SW 1271 (cell line): ENCODE measurements at places on chromosomes 3 and 15.

- DNase-seq, result no peak
Observed at GRCh38 chr3:124492824-124493223, 237.4 kb upstream of the UMPS start.

DNA sequence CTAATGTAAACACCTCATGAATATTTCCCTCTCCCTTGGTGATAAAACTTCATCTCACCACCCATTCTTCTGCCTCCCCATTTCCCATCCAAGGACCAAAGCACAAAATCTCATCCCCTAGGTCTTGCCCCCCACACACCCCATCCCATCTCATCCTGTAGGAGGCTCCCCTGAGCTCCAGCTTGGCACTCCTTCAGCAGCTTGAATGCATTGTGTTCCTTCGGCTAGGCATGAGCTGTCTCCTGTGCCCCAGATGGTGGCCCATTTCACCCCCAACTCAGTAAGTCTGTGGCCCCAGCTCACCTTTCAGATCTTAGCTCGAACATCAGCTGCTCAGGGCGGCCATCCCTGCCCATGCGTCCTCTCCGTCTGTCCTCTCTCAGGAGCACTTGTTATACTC lies 203.6 kb upstream of the NR2F2 start:
- no peak for DNase-seq

GRCh38 chr3:50210510-50211367 lies 5.7 kb downstream of the SLC38A3 start:
- DNase-seq, result no peak

DNA sequence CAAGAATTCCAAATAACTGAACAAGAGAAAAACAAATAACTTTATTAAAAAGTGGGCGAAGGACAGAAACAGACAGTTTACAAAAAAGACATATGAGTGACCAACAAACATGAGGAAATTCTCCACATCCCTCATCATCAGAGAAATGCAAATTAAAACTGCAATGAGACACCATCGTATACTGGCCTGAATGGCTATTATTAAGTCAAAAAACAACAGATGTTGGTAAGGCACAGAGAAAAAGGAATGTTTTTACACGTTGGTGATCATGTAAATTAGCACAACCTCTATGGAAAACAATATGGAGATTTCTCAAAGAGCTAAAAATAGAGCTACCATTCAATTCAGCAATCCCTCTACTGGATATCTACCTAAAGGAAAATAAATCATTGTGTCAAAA lies 1260.4 kb upstream of the ALCAM start:
- DNase-seq, result no peak

- DNase-seq, result no peak
Observed at GRCh38 chr3:169897284-169897683, 14.1 kb upstream of the SAMD7 start.

- no peak for DNase-seq
Observed at GRCh38 chr3:123386477-123387040, 62.3 kb downstream of the ADCY5 start.

DNA sequence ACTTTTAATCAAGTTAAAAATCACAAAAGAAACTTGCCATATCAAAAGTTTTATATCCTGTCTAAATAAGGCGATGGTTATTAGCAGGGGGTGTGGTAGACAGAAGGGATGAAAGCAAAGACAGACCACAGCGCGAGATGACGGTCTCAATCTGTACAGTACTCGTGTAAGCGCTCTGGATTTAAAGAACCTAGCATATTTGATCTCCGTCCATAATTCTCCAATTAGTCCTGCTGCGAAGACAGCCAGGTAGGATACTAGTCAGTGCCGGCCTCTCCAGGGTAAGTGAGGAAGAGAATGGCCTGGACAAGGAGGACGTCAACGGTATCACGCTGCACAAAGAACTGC lies 701 bp downstream of the SGO1 start:
- no peak for DNase-seq

- DNase-seq, result no peak
Observed at GRCh38 chr15:28942046-28942445, 56.3 kb downstream of the APBA2 start.

- no peak for DNase-seq
Observed at GRCh38 chr15:59654046-59654445, 3.3 kb downstream of the GTF2A2 start.

- no peak for DNase-seq
Observed at GRCh38 chr3:9681723-9682081, 21.9 kb upstream of the CPNE9 start.

DNA sequence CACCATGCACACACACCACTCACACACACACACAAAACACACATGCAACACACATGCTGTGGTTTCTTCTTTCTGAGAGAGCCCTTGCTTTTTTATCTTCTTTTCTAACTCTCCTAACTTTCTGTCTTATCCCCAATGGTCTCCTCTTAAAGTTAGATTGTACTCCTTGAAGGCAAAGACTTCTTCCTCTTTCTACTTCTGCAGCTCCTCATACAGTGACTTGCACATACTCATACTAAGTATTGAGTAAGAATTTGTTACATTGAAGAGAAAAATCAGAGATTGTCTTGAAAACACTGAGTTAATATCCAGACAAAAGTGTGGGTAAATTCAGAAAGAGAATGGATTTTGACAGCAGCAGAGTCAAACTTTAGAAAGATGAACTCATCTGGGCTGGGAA lies 64.4 kb downstream of the GTPBP8 start:
- no peak for DNase-seq

DNA sequence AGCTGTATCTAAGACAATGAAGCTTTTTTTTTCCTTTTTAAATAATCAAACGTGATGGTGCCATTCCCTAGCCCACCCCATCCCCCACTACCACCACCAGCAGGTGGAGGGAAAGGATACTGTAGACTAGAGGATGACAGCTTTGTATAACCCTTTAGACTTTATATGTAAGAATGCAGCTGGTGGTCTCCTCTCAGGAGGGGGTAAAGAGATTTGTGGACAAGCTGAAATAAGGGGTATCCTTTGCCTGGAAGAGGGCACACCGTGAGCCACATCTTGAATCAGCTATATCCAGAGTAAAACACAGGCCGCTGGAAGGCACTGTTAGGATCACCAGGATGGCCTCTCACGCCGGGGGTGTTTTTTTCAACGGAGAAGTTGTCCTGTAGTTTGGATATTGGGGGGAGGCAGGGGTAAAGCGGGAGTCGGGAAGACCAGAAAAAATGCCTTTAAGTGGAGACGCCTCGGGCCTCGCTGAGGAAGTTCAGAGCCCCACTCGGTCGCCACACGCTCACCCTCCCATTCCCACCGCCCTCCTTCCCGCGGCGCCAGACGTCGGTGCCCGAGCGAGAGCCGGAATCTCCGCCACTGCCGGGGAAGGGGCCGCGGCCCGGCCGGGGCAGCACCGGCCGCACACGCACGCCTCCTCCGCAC lies 986 bp downstream of the KPNA4 start:
- no peak for DNase-seq

- no peak for DNase-seq
Observed at GRCh38 chr3:197527569-197527968, 28.2 kb downstream of the BDH1 start.

- no peak for DNase-seq
Observed at GRCh38 chr3:196889844-196890708, 22.4 kb downstream of the SENP5 start.

DNA sequence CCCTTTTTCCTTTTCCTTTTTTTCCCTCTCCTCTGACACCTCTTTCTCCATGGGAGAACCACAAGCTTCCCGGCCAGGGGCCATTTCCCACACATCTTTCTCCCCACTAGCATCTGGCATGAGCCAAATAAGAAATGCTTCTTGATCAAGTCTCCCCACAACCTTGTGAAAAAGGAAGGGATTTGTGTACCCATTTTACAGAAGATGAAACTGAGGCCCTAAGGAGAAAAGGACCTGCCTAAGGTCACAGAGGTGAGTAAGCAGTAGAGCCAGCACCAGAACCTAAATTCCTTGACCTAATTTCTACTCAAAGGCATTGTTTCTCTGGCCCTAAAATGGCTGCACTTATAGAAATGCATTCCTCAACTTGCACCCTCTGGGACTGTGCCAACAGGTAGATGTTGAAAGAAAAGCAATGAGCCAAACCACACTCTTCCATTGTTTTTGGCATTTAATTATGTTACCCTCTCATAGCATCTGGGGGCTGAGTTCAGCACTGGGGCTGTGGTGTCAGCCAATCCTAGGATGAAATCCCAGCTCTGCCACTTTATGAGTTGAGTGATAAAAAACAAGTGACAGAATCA lies 81.7 kb upstream of the TLE3 start:
- DNase-seq, result no peak

DNA sequence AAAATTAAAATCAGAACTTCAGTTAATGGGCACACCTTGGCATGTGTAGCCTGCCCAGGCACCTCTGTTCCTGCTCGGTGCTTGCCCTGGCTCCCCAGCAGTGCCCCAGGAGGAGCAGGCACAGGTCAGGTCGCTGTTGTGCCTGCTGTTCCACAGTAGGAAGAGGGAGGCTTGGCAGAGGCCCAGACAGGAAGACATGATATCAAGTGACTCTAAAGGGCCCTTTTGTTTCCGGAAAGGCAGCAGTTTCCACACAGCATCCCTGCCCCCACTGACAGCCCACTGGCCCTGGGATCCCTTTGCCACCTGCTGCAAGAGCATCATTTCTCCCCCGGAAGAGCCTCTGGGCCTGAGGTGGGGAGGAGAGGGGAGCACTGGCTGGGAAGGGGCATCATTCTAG lies 40.5 kb upstream of the HES1 start:
- no peak for DNase-seq

DNA sequence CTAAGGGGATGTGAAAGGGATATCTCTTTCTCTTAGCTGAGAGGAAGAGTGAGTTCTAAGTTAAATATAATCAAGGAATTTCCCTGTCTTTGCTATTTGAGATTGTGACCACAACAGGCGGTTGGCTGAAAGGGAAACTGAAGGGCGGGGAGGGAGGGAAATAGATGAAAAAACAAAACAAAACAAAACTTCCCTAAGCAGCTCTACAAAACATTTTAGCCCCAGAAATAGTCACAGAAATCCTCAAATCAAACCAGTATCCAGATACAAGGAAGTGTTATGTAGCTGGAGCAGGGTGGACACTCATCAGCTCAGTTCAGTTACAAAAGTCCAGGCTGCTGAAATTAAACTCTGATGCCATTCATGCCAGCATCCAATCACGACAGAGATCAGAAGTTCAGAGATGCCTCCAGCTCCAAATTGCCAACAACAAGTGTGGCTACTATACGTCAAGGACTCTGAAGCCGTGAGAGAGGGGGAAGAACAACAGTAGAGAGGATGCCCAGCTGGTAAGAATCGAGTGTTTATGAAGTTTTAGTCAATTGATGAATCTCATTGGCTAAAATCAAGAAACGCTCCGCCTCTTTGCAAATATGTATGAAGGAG lies 319 bp upstream of the TP63 start:
- no peak for DNase-seq

DNA sequence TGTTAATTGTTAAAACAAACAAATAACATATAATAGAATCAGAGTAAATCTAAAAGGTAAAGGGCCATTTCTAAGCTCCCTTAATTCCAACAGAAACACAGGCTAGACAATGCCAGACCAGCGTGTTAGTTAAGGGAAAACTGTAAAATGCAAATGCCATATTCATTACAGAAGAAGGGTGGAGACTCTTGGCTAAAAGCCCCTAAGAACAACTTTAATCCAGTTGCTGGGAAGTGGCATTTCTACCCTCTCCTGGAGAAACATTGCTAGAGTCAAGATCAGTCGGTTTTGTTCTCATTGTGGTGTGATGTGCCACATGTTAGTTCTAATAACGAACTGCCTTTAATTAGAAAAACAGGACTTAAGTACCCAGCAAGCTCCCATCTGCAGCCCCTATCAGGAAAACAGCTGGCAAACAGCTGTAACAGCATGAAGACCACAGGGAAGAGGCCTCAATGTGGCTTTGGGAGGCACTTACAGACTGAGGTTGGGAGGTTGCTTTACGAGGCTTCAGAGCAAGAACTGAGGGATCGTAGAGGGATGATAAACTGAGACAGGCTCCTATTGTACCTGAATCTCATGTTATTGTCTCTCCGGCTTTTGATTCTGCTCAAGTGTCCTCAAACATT lies 1134.8 kb downstream of the ROBO1 start:
- no peak for DNase-seq

GRCh38 chr15:78415284-78415683 lies 22.7 kb upstream of the IREB2 start:
- DNase-seq, result no peak

GRCh38 chr3:115523458-115523857 lies 99.9 kb upstream of the GAP43 start:
- DNase-seq, result no peak

DNA sequence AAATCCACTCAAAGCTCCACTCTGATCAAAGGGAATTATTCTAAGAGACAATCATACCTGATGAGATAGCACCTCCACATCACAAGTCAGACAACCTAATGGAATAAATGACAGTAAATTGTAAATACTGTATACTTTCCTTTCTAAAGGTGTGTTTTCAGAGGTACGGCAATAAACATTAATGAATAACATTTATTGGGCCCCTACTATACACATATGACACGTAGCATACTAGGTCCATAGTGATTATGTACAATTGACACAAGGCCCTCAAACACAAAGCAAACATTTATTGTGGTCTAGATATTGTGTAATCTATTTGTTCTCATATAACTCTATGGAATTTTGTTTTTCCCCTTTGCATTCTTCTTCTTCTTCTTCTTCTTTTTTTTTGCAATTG lies 429.8 kb downstream of the FOXP1 start:
- DNase-seq, result no peak

DNA sequence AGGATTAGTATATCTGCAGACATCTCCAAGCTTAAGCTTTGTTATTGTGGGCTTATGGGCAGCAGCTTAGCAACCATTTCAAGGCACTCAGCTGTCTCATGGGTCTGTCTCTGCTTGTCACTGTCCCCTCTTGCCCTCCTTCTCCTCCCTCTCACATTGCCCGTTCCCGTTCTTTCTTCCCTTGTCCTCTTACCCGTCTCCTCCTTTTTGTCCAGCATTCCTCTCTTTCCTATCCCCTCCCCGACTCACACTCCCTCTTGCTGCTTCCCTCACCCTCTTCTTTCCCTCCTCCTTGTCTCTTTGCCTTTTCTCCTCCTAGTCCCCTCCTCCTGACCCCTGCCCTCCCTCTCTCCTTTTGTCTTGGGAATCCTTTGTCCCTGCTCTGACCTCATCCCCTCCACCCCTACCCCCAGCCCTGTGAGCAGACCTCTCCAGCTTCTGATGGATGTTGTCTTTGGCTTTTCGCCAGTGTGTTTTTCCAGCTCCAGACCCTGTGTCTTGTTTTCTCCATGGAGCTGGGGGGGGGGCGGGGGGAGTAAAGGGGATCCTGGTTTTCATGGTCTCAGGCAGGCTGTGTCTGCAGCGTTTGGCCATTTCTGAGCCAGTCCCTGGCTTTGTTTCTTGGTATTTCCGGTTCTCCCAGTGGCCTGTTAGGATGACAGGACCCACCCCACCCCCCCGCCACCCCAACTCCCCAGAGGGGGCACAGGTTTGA lies 47.9 kb upstream of the TRAK1 start:
- peak; percentile 46 for DNase-seq

- DNase-seq, result no peak
Observed at GRCh38 chr3:51637144-51637940, 33.7 kb upstream of the TEX264 start.

DNA sequence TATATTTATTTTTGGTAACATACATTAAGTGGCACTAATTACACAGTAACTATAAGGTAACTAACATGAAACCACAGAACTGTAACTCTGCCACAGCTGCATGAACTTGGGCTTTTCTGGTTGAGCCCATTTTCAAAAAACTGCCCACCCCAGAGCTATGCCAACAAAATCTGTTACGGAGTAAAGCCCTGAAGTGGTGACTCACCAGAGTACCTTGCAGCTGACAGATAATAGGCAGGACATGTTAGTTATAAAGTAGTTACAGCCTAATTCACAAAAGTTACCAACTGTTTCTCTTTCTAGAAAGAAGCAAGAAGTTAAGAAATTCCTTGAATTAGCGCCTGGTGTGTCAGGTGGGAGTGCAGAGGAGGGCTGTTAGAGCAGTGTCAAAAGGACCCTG lies 1.5 kb upstream of the GPX1 start:
- DNase-seq, result no peak
